ENCODE measurements at places on chromosomes 16 and 17. TPM values are rescaled to one million over a fixed set of nuclear protein-coding genes. Genes with fewer than 3 reads are reported as not detected.

GRCh38 chr17:76014925-76015261 lies 12.2 kb downstream of the EVPL start:
- peaks cover 11% of the 10 kb centered on the region for H3K4me1 ChIP-seq
- no peak for DNase-seq
- no peak overlapping the region for H3K27ac ChIP-seq
- no peak overlapping the region for H3K4me3 ChIP-seq

GRCh38 chr17:72667096-72668063 lies 425.1 kb downstream of the SLC39A11 start:
- H3K4me3 ChIP-seq, result no peak overlapping the region
- no peak overlapping the region for H3K27ac ChIP-seq
- no peak for DNase-seq
- H3K36me3 ChIP-seq, result no peaks in the 10 kb centered on the region
- no peaks in the 10 kb centered on the region for H3K4me1 ChIP-seq

DNA sequence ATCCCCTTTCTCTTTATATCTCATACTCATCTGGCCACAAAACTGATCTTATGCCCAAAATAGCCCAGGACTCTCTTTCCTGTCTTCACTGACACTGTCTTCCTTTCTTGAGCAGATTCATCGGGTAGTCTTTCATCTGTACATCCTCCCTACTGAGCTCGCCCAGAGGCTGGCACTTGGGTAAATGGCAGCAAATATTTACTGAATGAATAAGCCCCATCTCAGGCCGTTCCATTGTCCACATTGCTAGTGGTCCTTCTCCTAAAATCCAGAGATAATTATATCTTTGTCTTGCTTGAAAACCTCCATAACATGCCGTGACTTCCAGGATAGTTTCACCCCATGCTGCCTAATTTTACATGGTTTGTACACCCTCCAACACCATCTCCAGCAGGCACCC lies 158.1 kb upstream of the SDK2 start:
- DNase-seq, result no peak
- no peak overlapping the region for H3K27ac ChIP-seq
- H3K4me3 ChIP-seq, result no peak overlapping the region
- peaks cover 21% of the 10 kb centered on the region for H3K4me1 ChIP-seq
- no peaks in the 10 kb centered on the region for H3K36me3 ChIP-seq

- H3K27ac ChIP-seq, result peak overlapping the region; percentile 38
- H3K36me3 ChIP-seq, result no peaks in the 10 kb centered on the region
- no peak for DNase-seq
- H3K27me3 ChIP-seq, result no peaks in the 10 kb centered on the region
Measured at GRCh38 chr17:80667462-80668277, 123.0 kb downstream of the RPTOR start.

KRT20 gene
- 0.53 TPM for total RNA-seq

ADORA2B gene
- total RNA-seq, result 2.5 TPM

ERBB2 gene
- 124 TPM for total RNA-seq

GAS7 gene
- total RNA-seq, result 0.34 TPM
